ENCODE measurements at places on chromosomes 16 and 17.
A peak's percentile ranks its signal among the peaks of the same experiment; 100 is the strongest.

GRCh38 chr16:9437115-9437514, 345.7 kb downstream of the HAPSTR1 start:
- peak; percentile 35 for DNase-seq

- DNase-seq, result no peak
Observed at GRCh38 chr17:57852955-57853328, 3.1 kb upstream of the MRPS23 start.

- peak; percentile 51 for DNase-seq
Observed at GRCh38 chr16:57999366-57999970, 1.0 kb downstream of the ZNF319 start.

GRCh38 chr17:29968271-29968670, 26.8 kb downstream of the EFCAB5 start:
- no peak for DNase-seq

DNA sequence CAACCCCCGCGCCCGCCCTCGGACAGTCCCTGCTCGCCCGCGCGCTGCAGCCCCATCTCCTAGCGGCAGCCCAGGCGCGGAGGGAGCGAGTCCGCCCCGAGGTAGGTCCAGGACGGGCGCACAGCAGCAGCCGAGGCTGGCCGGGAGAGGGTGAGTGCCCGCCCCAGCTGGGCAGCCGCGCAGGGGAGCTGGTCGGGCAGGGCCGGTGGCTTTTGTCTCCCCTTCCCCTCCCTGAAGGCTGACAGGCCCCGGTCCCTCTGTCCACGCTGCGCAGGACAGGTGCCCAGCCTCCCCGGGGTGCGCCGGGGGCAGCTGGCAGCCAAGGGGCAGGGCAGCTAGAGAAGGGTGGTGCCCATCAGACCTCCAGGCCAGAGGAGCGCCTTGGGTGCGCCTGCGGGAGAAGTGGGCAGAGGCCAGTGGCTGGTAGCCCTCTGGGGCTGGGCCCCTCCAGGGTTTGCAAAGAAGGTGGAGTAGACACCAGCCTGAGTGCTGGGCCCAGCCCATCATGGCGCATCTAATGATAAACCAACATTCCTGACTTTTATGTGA, 278 bp downstream of the ITGB4 start:
- no peak for DNase-seq

GRCh38 chr17:7932949-7933348, 943 bp downstream of the CNTROB start:
- DNase-seq, result no peak

DNA sequence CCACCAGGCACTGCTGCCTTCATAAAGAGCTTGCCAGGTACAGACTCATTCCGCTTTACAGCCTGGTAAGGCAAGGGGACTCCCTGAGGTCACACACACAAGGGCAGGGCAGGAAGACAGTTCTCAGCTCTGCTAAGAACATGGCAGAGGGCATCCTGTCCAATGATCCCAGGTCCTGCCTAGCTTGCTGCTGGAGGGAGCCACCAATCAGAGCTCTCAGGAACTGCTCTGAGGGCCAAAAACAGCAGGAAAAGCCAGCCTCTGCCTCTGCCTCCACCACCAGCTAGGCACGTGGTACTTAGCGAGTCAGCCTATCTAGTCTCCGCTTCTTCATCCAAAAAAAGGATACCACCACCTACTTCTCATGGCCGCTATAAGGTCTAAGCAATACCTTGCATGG, 66.1 kb downstream of the GTF3C1 start:
- no peak for DNase-seq

DNA sequence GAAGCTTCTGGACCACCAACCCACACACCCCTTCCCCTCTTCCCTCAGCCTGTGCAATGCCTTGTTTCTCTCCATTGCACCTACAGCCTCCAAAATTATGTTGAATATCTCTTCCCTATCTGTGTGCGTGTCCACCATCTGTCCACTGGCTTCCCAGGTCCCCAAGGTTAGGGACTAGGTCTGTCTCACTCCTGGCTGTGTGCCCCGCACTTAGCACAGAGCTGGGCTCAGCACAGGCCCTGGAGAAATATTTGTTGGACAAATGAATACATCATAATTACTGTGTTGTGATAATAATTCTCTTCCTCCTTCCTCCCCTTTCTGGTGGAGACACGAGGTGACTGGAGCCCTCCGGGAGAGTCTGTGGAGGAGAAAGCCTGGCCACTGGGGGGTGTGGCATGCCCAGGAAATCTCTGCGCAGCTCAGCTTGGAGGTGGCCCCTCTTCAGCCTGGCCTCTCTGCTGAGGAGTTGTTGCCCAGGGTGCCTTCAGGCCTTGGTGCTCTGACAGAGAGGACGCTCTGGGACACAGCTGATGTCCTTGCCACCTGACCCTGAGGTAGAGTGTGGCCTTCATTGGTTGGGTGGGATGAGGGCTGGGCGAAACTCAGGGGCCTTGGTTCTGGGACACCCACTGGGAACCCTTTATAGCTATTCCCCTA, 3.3 kb upstream of the BRD7 start:
- DNase-seq, result no peak

DNA sequence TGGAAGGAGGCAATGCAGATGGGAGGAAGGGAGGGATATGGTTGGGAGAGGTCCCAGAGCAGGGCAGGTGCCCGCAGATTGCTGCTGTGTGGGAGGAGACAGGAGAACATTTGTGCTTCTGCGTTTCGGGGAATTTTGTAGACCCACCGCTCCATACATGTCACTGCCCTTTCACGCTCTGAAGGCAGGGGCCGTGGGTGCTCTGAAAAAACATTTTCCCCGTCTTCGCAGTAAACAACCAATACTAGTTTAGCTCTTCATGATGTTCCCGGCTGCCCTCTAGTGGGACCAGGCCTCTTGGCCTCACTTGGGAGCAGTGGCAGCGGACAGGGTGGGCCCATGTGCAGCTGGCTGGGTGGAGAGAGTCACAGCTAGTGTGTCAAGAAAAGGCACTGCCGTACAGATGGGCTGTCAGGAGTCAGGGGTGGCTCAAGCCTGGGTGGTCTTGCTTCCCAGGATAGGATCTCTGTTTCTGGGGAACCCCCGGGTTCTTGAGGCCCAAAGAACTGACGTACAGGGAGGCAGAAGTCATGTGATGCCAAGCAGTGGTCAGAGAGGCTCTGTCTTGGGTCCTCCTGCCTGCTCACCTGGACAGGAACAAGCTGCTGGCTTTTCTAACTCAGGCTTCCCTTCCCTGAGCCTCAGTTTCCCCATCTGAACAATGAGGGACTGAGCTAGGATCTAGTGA, 46.5 kb upstream of the CPNE2 start:
- no peak for DNase-seq

DNA sequence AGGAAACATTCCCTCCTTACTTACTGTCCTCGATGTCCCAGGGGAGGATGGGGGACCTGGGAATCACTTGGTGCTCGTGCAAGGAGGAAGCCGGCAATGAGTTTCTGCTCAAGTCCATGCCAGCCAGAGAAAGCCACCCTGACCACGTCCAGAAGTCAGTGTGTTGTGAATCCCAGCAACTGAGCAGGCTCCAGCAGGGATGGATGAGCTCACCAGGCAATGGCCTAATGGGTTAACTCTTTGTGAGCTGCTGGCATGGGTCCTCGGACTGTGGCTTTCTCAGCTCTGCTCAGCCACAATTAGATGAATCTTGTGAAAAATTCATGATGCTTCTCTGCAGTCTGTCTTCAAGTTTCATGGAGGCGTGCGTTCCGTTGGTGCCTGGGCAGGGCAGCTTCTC, at the start of gene PIRT:
Gene PIRT, minus strand, starts transcription at position 167 of the 400 bp plus-strand sequence. CDS start 12,442 bp downstream, outside the sequence.
- no peak for DNase-seq

- no peak for DNase-seq
Observed at GRCh38 chr17:29179232-29180033, 765 bp downstream of the MYO18A start.

GRCh38 chr17:50364715-50365114, 8.3 kb downstream of the MRPL27 start:
- no peak for DNase-seq

All from Jurkat, Clone E6-1 (cell line).